ENCODE measurements at places on chromosomes 1 and 21.

DNA sequence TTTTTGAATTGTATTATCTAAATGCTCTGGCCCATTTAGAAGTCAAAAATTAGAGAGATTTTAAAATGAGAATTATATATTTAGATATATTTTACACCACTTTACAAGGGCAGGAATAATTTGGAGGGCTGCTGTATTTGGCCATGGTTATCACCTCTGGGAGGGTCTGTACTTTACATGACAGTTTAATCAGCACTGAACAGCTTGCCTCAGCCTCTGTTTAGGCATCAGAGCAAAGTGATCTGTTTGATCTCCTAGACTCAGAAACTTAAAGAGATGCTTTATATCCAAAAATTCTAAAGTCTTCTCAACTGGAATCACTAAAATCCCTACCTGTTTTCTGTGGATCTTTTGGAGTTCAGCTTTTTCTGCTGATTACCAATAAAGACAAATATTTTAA lies 5.4 kb upstream of the SPTA1 start:
- DNase-seq: no peak

DNA sequence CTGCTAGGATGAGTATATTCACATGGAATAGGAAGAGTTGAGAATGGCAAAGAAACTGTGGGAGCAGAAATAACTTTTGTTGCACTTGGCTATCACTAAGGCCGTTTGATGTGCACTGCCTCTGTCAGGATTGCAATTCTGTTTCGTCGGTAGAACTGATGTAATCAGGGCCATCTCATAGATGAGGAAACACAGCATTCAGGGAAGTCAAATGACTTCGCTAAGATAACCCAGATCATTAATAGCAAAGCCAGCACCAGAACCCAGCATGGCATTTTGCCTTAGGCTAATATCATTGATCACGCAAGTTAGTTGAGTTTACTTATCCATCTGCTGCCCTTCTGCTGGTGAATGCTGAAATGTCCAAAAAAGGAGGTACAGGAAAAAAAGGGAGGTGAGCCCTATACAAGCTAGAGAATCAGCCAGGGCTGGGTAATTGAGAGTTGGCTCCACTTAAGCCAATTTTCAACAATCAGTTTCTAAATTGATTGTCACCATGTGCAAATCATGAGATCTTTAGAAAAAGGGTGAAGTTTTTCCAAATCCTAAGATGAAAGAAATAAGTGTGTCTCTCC lies 7.6 kb downstream of the RASSF5 start:
- DNase-seq: no peak

GRCh38 chr1:75132812-75133619 lies 1.2 kb upstream of the LHX8 start:
- no peak for DNase-seq

DNA sequence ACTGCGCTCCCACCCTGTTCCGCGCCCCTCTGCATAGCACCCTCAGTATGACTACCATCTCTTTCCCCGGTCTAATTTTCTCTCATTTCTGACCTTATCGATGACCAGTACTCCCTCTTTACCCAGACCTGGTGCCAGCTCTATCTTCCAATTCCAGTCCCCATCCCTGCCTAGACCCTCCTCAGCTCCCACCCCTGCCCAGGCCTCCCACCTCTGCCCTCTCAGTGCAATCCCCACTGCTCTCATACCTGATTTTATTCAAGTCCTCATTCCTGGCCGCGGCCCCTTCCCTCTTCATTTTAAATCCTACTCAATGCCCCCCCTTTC lies 1.3 kb downstream of the USP24 start:
- no peak for DNase-seq

GRCh38 chr1:36775716-36776115 lies 258.6 kb downstream of the GRIK3 start:
- no peak for DNase-seq

- no peak for DNase-seq
These were observed 27.5 kb downstream of the COA6 start for GRCh38 chr1:234400773-234401172.

DNA sequence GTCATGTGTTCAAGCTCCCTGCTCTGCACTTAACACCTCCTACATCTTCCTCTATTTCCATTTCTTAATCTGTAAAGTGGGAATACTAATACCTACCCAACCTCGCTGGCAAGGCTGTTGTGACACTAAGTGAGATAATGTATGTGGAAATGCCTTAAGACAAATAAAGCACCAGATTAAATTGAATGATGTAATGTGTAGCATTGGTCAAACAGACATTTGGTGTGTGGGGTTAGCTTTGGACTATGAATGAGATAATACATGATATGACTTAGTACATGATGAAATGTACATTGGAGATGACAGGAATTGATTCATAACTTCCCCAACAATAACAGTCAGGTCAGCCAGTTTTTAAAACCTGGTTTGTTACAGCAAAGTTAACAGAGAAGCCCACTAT lies 5.2 kb downstream of the AMPD1 start:
- DNase-seq: no peak

- DNase-seq: no peak
These were observed 106.4 kb upstream of the MAGI3 start for GRCh38 chr1:113283914-113284313.

- DNase-seq: no peak
These were observed 49.8 kb downstream of the KCNT2 start for GRCh38 chr1:196558411-196558810.

DNA sequence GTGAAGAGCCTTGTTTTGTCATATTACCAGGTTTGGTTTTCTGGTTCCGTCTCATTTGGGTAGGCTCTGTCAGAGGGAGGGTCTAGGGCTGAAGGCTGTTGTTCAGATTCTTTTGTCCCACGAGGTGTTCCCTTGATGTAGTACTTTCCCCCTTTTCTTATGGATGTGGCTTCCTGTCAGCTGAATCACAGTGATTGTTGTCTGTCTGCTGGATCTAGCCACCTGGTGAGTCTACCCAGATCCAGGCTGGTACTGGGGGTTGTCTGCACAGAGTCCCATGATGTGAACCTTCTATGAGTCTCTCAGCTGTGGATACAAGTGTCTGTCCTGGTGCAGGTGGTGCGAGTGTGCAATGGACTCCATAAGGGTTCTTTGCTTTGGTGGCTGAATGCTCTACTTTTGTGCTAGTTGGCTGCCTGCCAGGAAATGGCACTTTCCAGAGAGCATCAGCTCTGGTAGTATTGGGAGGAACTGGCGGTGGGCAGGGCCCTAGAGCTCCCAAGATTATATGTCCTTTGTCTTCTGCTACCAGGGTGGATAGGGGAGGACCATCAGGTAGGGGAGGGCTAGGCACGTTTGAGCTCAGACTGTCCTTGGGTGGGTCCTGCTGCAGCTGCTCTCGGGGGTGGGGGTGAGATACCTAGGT lies 246.0 kb downstream of the RYR2 start:
- DNase-seq: no peak

- no peak for DNase-seq
These were observed 42.5 kb downstream of the ETS2 start for GRCh38 chr21:38848187-38848609.

DNA sequence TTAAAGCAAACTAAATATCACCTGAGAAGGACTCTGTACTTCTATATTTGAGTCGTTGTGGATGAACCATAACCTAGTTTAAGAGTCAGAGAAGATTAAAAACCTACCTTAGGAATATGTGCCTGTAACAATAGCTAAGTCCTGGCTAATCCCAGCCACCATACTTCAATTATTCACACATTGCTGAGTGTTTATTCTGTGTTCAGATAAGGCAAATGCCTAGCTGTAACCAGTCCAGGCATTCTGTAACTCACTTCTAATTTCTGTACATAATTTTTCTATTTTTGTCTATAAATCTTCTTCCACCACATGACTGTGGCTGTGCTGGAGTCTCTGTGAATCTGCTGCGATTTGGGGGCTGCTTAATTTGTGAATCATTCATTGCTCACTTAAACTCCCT lies 441.9 kb upstream of the ADAMTS5 start:
- DNase-seq: no peak

- DNase-seq: no peak
These were observed 91.7 kb upstream of the EDN2 start for GRCh38 chr1:41576206-41576605.

DNA sequence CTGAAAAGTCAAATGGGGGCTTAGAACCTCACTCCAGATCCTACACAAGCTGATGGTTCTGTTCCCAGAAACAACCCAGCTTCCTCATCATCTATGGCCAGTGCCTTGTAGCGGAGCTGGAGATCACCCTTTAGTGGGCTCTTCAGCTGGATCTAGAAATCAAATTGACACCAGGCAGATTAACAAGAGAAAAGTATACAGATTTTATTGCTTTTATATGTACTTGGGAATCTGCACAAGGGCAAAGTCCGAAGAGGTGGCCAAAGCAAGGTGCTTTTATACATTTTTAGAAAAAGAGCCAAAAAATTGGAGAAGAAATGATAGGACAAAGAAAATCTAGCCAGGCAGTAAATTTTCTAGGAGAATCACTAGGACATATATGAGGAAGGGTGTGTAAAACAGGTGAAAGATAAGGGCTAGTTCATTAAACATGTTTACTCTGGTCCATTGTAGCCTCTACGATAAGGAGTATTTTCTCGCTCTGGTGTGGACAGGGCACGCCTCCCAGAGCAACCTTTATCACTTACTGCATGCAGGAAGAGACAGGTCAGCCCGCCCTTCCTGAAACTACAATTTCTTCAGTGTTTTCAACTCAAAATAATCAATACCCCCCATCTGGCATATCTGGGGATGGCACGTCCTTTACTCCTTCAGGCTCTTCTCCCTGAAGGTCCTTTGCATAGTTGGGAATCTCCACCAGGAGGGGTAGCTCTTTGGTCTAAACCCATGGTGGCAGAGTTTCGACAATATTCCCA lies 14.0 kb upstream of the LGALS8 start:
- no peak for DNase-seq

DNA sequence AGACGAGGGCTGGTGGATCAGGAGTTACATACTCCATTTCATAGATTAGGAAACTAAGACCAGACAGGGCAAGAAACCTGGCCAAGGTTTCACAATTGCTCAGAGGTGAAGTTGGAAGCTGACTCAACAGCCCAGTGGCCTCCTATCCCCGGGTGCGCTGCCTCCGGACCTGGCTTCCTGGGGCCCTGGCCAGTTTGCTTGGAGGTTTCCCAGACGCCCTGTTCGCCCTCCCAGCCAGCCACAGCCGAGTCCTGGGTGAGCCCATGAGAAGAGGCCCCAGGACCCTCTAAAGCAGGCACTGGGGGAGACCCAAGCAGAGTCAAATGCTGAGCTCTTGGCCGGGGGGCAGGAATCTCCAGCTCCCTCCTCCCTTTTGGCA lies 180.1 kb downstream of the ZBTB18 start:
- DNase-seq: no peak

GRCh38 chr1:53250325-53250724 lies 12.0 kb upstream of the MAGOH start:
- DNase-seq: no peak

DNA sequence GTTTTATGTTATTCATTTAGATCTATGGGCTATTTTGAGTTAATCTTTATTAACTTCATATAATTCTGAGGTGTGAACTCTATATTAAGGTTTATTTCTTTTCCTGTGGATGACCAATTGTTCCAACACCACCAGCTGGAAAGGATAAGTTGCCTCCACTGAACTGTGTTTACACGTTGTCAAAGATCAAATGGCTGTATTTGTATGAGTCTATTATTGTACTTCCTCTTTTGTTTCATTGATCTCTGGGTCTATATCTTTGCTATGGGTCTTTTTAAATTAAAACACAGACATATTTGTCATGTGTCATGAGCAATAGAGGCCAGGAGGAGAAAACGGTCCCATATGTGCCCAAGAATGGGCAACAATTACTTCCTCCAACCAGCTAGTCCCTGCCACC lies 5.2 kb upstream of the MAB21L3 start:
- no peak for DNase-seq

- no peak for DNase-seq
These were observed 125.2 kb upstream of the ZBTB40 start for GRCh38 chr1:22326372-22326915.
